ENCODE measurements at places on chromosomes 16 and 17. TPM values are rescaled to one million over a fixed set of nuclear protein-coding genes. Genes with fewer than 3 reads are reported as not detected.
A peak's percentile ranks its signal among the peaks of the same experiment; 100 is the strongest.

- no peak for DNase-seq
- H3K36me3 ChIP-seq, result no peaks in the 10 kb centered on the region
- no peak overlapping the region for H3K27ac ChIP-seq
- H3K27me3 ChIP-seq, result no peaks in the 10 kb centered on the region
- H3K4me3 ChIP-seq, result no peak overlapping the region
- no peaks in the 10 kb centered on the region for H3K4me1 ChIP-seq
These were observed 36.1 kb downstream of the KCNJ2 start for GRCh38 chr17:70205401-70205800.

- H3K4me3 ChIP-seq, result no peak overlapping the region
- H3K27ac ChIP-seq, result no peak overlapping the region
- no peak for DNase-seq
- H3K4me1 ChIP-seq, result peaks cover 15% of the 10 kb centered on the region
These were observed 3.8 kb downstream of the IGF2BP1 start for GRCh38 chr17:49000943-49001342.

KRT12 gene
- total RNA-seq, result not detected

MMP28 gene
- total RNA-seq, result not detected

DNA sequence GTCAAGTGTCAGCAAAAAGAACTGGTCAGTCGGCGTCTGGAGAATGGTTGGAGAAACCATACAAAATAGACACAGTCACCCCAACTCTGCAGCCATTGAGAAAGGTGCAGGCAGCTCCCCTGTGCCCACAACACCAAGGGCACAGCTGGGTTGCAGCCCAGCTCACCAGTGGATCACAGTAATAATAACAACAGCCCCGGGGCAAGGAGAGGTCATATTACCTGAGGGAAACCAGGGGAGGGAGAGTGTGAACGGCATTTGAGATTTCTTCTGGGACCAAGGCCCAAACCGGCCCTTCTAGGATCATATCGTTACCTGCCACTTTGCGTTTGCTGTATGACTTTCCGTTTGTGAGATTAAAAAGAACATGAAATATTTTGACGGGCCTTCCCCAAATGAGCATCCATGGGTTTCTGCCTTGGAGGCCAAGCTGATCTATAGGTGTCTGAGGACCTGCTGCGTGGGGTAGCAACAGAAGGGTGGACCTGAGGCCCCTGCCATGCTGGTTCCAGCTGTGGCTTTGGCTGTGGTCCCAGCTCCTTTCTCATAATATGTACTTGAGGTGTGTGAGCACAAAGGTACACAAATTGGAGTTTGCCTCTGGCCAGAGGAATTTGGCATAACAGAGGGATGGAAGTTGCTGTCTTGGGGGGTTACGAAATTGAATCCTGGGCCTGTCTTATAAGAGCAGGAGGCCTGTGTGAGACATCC, 154.6 kb downstream of the CMIP start:
- DNase-seq, result no peak
- H3K27me3 ChIP-seq, result no peaks in the 10 kb centered on the region
- H3K4me1 ChIP-seq, result peaks cover 17% of the 10 kb centered on the region
- H3K27ac ChIP-seq, result no peak overlapping the region
- H3K36me3 ChIP-seq, result no peaks in the 10 kb centered on the region
- H3K4me3 ChIP-seq, result no peak overlapping the region

DNA sequence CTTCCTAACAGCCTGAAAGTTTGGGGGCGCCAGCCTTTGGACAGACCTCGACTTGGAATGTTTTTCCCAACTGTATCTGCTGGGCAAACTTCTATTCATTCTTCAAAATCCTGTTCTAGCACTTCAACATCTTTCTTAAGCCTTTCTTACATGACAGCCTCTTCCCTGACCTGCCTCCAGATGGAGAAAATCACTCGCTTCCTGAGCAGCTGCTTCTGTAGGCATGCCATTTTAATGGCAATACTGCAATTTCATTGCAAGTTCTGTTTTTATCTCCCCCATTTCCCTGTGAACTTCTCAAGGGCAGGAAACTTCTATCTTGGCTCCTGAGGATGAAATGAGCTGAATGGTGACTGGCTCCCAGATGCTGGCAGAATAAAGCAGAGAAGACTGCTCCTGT, 128.8 kb upstream of the ASIC2 start:
- no peak overlapping the region for H3K27ac ChIP-seq
- H3K36me3 ChIP-seq, result no peaks in the 10 kb centered on the region
- no peaks in the 10 kb centered on the region for H3K27me3 ChIP-seq
- H3K4me1 ChIP-seq, result no peaks in the 10 kb centered on the region
- H3K4me3 ChIP-seq, result no peak overlapping the region

GRCh38 chr16:85829171-85829719, 29.8 kb downstream of the COX4I1 start:
- DNase-seq, result no peak
- H3K4me1 ChIP-seq, result peaks cover 2% of the 10 kb centered on the region

GRCh38 chr16:54503011-54503855, 216.6 kb upstream of the IRX3 start:
- no peak overlapping the region for H3K4me3 ChIP-seq
- peaks cover 2% of the 10 kb centered on the region for H3K27me3 ChIP-seq
- DNase-seq, result no peak
- no peaks in the 10 kb centered on the region for H3K4me1 ChIP-seq

DNA sequence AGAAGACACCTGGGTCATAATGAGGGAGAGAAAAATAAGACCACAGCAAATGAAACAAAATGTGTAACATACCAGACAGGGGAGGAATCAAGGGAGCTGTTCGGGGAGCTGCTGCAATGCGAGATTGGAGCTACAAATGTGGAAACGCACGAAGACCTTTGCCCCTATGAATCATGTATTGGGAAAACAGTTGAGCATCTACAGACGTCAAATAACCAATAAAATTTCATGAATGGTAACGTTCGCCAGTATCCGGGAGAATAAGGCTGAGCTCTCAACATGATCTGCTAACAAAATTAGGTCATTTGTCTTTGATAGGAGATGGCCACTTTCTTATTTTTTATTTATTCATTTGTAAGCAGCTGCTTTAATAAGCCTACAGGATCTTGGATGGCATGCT, 486.2 kb upstream of the RBFOX1 start:
- no peak for DNase-seq
- H3K36me3 ChIP-seq, result no peaks in the 10 kb centered on the region
- H3K27ac ChIP-seq, result no peak overlapping the region
- H3K4me3 ChIP-seq, result no peak overlapping the region

GPRC5C gene
- 0.54 TPM for total RNA-seq

DNA sequence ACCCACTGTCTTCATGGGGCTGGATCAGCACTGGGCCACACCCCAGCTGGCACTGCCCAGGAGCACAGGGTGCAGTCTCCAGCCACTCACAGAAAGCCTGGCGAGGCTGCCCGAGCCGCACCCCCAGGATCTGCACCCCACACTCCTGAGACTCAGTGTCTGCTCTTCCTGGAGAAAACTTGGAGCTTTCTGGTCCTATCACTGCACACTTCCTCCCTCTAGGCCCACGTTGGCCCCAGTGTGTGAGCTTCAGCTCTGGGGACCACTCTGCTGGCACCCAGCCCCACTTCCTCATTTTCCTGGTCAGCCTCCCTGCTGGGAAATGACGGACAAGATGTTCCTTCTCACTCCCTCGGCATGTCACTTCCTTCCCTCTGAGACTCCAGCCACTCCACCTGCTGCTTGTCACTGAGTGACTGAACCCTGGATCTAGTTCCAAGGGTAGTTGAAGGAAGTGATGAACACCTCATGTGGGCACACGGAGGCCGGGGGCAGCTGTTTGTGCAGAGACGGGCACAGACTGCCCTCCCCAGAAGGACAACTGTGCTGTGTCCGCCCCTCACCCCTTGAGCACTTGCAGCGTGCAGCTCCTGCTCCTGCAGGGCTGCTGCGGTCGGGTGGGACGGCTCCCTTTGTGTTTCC, 29.0 kb downstream of the ZC3H18 start:
- no peaks in the 10 kb centered on the region for H3K27me3 ChIP-seq
- H3K4me1 ChIP-seq, result peaks cover 7% of the 10 kb centered on the region
- no peak overlapping the region for H3K27ac ChIP-seq
- peaks cover 39% of the 10 kb centered on the region for H3K36me3 ChIP-seq

GRCh38 chr17:3974138-3974687, 10.0 kb upstream of the ATP2A3 start:
- H3K4me3 ChIP-seq, result no peak overlapping the region
- peaks cover 21% of the 10 kb centered on the region for H3K4me1 ChIP-seq
- H3K36me3 ChIP-seq, result no peaks in the 10 kb centered on the region
- H3K27ac ChIP-seq, result no peak overlapping the region

GRCh38 chr16:17159617-17160016, 311.1 kb downstream of the XYLT1 start:
- no peak overlapping the region for H3K4me3 ChIP-seq
- DNase-seq, result no peak
- H3K4me1 ChIP-seq, result no peaks in the 10 kb centered on the region
- peaks cover 9% of the 10 kb centered on the region for H3K36me3 ChIP-seq
- H3K27ac ChIP-seq, result no peak overlapping the region
- no peaks in the 10 kb centered on the region for H3K27me3 ChIP-seq

- H3K4me3 ChIP-seq, result no peak overlapping the region
- H3K27ac ChIP-seq, result no peak overlapping the region
These were observed 246.9 kb downstream of the SHISA9 start for GRCh38 chr16:13148294-13148693.

SPECC1 gene
- 6.4 TPM for total RNA-seq

GRCh38 chr17:39867084-39867879, 720 bp upstream of the ZPBP2 start:
- peak overlapping the region; percentile 94 for H3K27ac ChIP-seq
- peaks cover 5% of the 10 kb centered on the region for H3K27me3 ChIP-seq
- no peaks in the 10 kb centered on the region for H3K36me3 ChIP-seq
- peak; percentile 79 for DNase-seq
- H3K4me3 ChIP-seq, result peak overlapping the region; percentile 65

DNA sequence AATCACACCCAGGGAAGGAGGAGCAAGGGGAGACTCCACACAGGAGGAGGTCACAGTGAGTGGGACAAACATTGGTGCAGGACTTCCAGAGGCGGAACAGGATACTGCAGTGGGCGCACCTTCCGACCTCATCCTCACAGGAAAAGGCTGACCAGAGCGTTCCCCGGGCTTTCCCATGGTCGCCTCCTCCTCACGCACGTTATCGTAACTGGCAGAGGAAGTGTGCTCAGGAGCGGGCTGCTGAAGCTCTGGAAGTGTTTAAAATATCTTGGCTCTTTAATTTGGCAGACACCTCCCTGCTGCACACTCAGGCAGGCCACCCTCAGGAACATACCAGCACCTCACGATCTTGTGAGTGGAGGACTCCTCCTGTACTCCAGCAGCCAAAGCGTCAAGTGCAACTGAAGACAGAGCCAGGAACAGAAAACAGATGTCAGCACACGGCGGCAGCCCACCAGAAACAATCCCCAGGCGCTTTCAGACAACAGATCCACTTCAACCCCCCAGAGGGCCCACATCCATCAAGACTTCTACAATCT, 17.5 kb downstream of the FANCA start:
- peaks cover 53% of the 10 kb centered on the region for H3K36me3 ChIP-seq
- no peak overlapping the region for H3K4me3 ChIP-seq
- no peak for DNase-seq
- H3K27ac ChIP-seq, result no peak overlapping the region
- H3K27me3 ChIP-seq, result no peaks in the 10 kb centered on the region

GRCh38 chr17:47694581-47695428, 844 bp downstream of the TBKBP1 start:
- peak overlapping the region; percentile 73 for H3K27ac ChIP-seq
- H3K4me1 ChIP-seq, result peaks cover 42% of the 10 kb centered on the region
- H3K36me3 ChIP-seq, result peaks cover 10% of the 10 kb centered on the region

TBC1D26 gene
- not detected for total RNA-seq

ADAT1 gene
- 64.4 TPM for total RNA-seq

PIMREG gene
- total RNA-seq, result 4.6 TPM

DNA sequence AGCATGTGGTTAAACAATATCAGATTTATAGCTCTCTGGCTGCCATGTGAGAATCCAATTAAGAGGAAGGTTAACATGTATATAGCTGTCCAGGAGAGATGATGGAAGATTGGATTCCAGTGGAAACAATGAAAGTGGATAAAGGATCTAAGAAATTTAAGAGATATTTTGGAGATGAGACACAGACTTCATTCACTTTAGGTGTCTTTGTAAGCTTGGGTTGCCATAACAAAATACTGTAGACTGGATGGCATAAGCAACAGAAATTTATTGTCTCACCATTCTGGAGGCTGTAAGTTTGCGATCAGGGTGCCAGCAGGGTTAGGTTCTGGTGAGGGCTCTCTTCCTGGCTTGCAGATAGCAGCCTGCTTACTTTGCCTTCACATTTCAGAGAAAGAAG, 155.9 kb upstream of the MYOCD start:
- no peak overlapping the region for H3K27ac ChIP-seq
- H3K36me3 ChIP-seq, result no peaks in the 10 kb centered on the region
- no peaks in the 10 kb centered on the region for H3K4me1 ChIP-seq
- H3K4me3 ChIP-seq, result no peak overlapping the region

DNA sequence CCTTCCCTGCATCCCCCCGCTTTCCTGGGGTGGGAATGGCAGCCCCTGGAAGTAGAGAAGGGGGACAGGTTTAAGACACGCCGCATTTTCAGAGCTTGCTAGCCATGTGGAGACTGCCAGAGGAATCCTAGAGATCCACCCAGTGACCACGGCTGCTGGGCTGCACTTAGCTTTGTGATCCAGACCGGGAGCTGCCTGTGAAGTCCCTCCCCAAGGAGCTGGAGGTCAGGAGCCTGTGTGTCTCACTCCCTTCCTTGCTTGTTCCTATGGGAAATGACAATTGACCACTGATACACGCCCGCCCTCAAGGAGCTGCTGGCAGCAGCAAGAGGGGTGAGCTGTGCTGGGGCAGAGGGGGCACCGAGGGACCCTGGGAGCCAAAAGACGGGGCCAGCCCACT, 73.7 kb downstream of the SREBF1 start:
- H3K27ac ChIP-seq, result no peak overlapping the region
- peaks cover 1% of the 10 kb centered on the region for H3K36me3 ChIP-seq
- no peak overlapping the region for H3K4me3 ChIP-seq
- no peaks in the 10 kb centered on the region for H3K27me3 ChIP-seq
- DNase-seq, result no peak

DYNLL2 gene
- total RNA-seq, result 37.2 TPM

- H3K4me3 ChIP-seq, result no peak overlapping the region
- no peaks in the 10 kb centered on the region for H3K27me3 ChIP-seq
- peak overlapping the region; percentile 19 for H3K27ac ChIP-seq
- DNase-seq, result peak; percentile 93
- peaks cover 3% of the 10 kb centered on the region for H3K4me1 ChIP-seq
- H3K36me3 ChIP-seq, result peaks cover 22% of the 10 kb centered on the region
These were observed 2.9 kb downstream of the CTRL start for GRCh38 chr16:67928561-67929364.

SLFN13 gene
- 36.8 TPM for total RNA-seq

HOXB6 gene
- 0.33 TPM for total RNA-seq

CENPN gene
- total RNA-seq, result 63.3 TPM

CYB561 gene
- 1.7 TPM for total RNA-seq

All from activated CD4-positive, alpha-beta T cell treated with anti-CD3 and anti-CD28 coated beads, Interleukin-2, amount 10 ng/mL, durations not matched to agents 24 days and 14 days (primary cell).